Vagina (tissue), 2 donors: ENCODE measurements at places on chromosomes 5 and 9. TPM values are rescaled to one million over a fixed set of nuclear protein-coding genes. Genes with fewer than 3 reads are reported as not detected.

The SARDH gene
- total RNA-seq, result 2.0 TPM

The ADAMTS6 gene
- total RNA-seq, result 1.5 TPM

The NEUROG1 gene
- not detected for total RNA-seq

The PCYOX1L gene
- 6.4 TPM for total RNA-seq

The PCDHGB1 gene
- 3.9 TPM for total RNA-seq

The ERMP1 gene
- total RNA-seq, result 15.5 TPM

The GRXCR2 gene
- total RNA-seq, result not detected

The DOCK8 gene
- 18.4 TPM for total RNA-seq

The TAF11L5 gene
- not detected for total RNA-seq

The IZUMO3 gene
- total RNA-seq, result not detected

The FOXI1 gene
- not detected for total RNA-seq

The SOWAHA gene
- not detected for total RNA-seq

The PDE6A gene
- total RNA-seq, result 0.25 TPM

The SPINK13 gene
- not detected for total RNA-seq

The SCGB3A2 gene
- not detected for total RNA-seq

The COL27A1 gene
- total RNA-seq, result 17.2 TPM

The FOXD1 gene
- not detected for total RNA-seq

The CYLC2 gene
- not detected for total RNA-seq

The GBA2 gene
- 77.3 TPM for total RNA-seq

The CBY3 gene
- total RNA-seq, result not detected

The INSL6 gene
- not detected for total RNA-seq

The ACER2 gene
- 3.9 TPM for total RNA-seq

The GPRIN1 gene
- total RNA-seq, result 0.49 TPM

The ZBTB43 gene
- total RNA-seq, result 15.5 TPM

The OR1L4 gene
- not detected for total RNA-seq

The NRARP gene
- total RNA-seq, result 29.5 TPM

The ITK gene
- total RNA-seq, result 15.7 TPM

The ADRA1B gene
- 0.74 TPM for total RNA-seq

The GCNT4 gene
- total RNA-seq, result 2.5 TPM

The LIX1 gene
- total RNA-seq, result not detected

The DOK3 gene
- total RNA-seq, result 12.0 TPM

The ZBTB26 gene
- 7.9 TPM for total RNA-seq

The SOX30 gene
- total RNA-seq, result not detected

The REEP2 gene
- total RNA-seq, result 6.1 TPM

The BTNL9 gene
- total RNA-seq, result 34.1 TPM

The TAS2R1 gene
- total RNA-seq, result not detected

The PLEKHG4B gene
- total RNA-seq, result 0.74 TPM

The FNBP1 gene
- total RNA-seq, result 47.1 TPM

The PCDHGA6 gene
- total RNA-seq, result 6.4 TPM

The RNF130 gene
- total RNA-seq, result 103 TPM

The KIF12 gene
- total RNA-seq, result not detected

The CSF1R gene
- total RNA-seq, result 21.4 TPM

The SEMA4D gene
- 39.3 TPM for total RNA-seq

The RASGEF1C gene
- 2.5 TPM for total RNA-seq

The EPB41L4B gene
- total RNA-seq, result 4.7 TPM

The TRPM6 gene
- 9.1 TPM for total RNA-seq

The TXNDC8 gene
- not detected for total RNA-seq

The C9orf50 gene
- not detected for total RNA-seq
